Sciatic nerve (tissue), 2 donors: ENCODE measurements at places on chromosomes 2 and 18. TPM values are rescaled to one million over a fixed set of nuclear protein-coding genes. Genes with fewer than 3 reads are reported as not detected.
A peak's percentile ranks its signal among the peaks of the same experiment; 100 is the strongest.

The SERPINB5 gene
- total RNA-seq = not detected

GRCh38 chr2:170836027-170836426, 19.3 kb downstream of the GAD1 start:
- no peak for DNase-seq

The TLX2 gene
- total RNA-seq = not detected

DNA sequence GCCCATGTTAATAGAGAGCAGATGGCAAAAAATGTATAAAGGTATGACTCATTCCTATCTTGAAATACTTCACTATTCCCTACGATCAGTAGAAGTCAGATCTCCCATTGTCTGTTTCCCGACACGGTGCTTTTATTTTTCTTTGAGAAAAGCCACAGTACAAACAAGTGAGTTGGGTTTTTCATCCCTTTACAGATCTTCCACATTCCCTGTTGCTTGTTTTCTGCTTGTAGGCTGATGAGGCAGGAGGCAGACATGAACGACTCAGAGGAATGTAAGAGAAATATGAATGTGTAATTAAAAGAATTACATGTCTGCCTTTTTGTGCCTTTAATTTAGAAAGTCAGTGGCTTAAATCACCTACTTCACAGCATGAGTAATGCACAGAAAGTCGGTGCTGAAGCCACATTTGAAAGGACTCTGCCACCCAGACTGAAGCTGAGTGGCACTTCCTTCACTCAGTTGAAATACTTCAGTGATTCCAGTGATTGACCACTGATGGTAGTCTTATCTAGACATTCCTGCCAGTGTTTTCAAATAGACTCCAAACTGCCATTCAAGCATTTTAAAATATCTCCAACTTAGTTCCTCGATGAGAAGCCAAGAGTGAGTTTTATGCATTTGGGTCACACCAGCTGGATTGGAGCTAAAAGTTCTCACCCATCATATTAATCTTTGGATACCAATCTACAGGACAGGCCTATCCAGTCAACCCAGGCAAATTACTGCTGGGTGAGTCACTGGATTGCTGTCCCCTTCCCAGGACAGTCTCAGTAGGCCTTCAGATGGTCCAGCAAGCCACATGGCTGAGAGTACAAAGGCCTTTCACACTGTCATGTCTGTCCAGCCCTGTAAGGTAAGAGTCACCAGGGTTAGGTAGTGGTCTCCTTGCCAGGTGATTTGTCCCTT, 79.0 kb downstream of the COLEC12 start:
- no peak for DNase-seq

- DNase-seq = no peak
These were observed 268.2 kb upstream of the ID2 start for GRCh38 chr2:8413589-8414135.

GRCh38 chr18:21369146-21369545, 127.1 kb downstream of the GREB1L start:
- DNase-seq = no peak

DNA sequence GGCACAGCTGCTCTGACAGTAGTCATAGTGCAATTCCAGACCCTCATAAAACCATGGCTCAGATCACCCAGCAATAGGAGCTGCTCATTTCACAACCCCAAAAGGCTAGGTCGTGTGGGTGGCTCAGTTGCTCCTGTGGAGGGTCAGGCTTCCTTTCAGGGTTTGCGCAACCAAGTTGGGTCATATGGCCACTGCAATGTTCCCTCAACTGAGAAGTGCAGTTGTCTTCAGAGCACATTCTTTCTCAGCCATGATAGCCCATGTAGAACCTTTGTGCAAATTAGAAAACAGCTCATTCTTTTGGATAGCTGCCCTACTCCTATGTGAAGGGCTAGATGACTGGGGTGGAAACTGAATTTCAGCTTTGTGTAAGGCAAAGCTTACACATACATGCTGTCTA, 3.2 kb downstream of the SERPINB13 start:
- no peak for DNase-seq

- DNase-seq = no peak
These were observed 338.9 kb downstream of the CCDC85A start for GRCh38 chr2:56522605-56523089.

GRCh38 chr2:144331674-144332355, 188.1 kb downstream of the ZEB2 start:
- peak; percentile 83 for DNase-seq

DNA sequence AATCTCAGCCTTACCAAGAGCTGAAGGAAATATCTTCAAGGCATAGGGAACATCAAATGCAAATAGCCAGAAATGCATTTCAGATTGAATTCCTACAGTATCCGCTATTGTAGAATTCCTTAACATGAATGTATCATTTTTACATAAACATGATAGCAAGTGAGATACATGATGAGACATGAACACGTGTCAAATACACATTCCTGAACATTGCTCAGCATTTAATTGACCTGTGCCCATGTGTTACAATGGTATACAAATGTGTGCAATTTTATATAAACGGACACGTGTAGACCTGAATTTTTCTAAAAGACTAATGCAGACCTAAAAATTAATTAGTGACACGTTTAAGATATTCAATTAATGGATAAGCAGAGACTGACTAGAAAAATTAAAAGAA, 133.0 kb upstream of the TLK1 start:
- DNase-seq = no peak

DNA sequence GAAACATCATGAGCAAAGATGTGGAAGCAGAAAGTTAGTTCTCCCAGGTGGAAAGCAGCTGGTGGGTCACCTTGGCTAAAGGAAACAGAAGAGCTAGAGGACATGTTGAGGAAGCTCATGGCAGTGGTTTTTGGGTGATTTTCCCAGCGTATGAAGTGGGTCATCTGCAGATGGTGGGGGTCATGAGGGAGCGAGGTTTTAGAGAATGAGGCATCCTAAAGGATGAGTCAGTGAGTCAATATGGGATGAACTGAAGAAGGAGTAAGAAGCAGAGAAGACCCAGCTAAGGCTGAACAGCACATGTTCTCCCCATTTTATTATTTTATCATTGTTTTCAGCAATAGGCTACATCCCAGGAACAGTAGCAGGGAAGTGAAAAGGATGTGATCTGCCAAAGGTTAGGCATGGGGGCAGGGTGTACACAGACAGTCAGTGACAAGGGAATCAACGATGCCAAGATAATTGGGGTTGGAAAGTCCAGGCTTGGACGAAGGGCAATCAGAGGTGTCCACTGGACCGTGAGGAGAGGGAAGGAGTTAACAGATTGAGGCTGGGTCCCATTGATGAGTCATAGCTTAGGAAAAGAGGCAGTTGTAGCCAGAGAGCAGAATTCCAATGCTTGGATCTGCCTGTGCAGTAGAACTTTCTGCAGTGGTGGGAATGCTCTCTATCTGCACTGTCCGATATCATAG, 289.3 kb upstream of the RAB12 start:
- no peak for DNase-seq

DNA sequence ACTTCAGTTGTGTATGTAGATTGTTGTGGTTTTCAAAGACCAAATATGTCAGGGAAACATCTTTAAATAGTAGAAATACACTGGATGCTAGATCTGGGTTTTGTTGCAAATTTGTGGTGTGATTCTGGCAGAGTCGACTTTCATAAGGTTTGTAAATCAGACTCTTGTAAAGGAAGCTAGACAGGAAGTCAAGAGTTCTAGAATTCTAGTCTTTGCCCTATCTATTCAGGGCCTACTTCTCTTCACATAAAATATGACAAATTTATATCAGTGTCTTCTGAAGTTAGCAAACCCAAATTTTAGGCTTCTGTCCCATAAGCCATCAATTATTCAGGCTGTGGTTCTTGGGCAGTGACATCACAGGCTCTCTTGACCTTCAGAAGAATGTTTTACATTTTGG, 1579.2 kb upstream of the PIK3C3 start:
- no peak for DNase-seq

The SMAD2 gene
- 170 TPM for total RNA-seq

GRCh38 chr2:62415518-62415917, 90.5 kb downstream of the TMEM17 start:
- no peak for DNase-seq

GRCh38 chr2:152638056-152638455, 79.2 kb downstream of the PRPF40A start:
- no peak for DNase-seq
